Activated CD8-positive, alpha-beta memory T cell treated with anti-CD3 and anti-CD28 coated beads, Interleukin-2, amount 50 U/mL, for 4 hours (primary cell): ENCODE measurements at places on chromosomes 2 and 18.

DNA sequence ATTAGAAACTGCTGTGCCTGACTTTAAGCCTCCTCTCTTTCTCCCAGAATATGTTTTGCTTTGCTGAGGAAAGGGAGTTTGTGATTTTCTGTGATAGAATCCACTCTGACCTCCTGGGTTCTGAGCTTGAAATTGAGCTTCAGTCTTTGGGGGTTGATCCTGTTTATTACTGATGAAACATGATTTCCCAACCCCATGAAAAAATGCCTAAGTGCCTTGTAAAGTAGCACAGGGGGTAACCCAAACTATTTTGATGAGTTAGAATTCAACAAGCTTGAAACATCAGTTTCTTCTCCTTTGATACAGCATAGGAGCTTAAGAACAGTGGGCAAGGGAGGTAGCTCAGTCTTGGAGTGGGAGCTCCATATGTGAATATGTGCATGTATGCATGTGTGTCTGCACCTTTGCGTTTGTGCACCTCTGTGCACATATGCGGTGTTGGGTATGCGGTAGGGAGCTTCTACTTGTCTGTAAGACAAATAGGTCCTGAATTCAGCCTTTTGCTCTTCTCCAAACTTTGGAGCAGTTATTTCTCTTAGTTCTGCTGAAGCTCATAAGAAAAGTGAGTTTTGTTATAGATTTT lies 364.6 kb downstream of the OSR1 start:
- DNase-seq = no peak

DNA sequence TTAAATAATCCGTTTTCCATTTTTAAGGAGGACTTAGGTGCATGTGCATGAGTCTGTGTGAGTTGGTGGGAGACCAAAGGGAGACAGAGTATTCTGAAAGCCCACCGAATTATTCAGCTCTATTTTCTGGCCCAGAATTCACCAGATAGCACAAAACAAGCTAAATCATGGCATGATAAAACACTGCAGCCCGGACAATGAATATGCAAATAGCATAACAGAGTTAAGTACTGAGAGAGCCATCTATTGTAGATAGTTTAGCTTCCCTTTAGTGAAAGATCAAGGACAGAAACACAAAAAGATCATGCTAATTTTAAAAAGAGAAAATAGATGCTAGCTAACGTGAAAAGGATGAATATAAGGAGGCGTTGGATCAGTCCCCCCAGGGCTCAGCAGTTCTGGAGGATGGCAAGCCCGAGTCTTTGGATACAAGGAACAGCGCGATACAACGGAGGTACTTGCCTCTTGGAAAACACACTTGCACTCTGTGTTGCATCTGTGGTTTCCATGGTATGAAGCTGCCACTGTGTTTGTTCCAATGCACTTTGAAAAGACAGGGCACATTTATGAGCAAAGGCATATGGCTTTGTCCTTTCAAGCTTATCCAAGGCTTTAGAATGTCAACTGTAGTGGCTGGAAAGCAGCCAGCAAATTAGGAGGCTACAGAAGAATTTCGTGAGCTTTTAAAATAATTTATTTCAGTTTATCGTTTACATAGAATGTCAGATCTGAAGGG lies 119.9 kb downstream of the LYPD1 start:
- DNase-seq = no peak

DNA sequence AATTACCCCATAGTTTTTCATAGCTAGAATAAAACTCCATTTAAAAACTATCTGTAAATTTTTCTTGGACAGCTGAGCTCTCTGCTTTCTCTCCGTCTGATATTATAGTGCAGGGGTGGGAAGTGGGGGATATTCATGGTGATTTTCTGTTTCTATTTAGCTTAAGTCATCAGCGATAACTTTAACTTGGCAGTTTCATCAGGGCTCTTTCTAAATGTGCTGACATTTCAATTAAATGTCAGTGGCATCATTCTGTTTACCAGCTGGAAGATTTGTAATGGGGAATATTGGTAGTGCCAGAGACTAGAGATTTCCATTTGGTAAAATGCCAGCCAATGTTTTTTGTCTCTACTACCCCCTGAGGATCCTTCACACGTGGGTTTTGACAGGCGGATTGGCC lies 53.5 kb upstream of the CAPN13 start:
- DNase-seq = no peak

DNA sequence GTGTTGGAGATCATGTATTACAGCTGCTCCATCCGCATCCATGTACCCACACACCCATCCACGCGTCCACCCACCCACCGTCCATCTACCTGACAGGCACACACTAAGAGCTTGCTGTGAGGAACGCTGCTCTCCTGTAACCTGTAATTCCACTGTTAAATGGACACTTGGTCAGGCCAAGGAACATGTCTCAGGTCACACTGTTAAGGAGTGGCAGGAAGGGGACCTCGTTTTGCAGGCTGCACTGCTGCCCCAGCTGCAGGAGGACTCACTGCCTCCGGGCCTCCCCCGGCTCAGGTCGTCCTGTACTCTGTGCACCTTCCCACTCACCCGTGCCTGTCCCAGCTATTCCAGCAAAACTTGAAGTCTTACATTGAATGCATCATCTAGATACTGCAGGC lies 170.5 kb downstream of the EIPR1 start:
- no peak for DNase-seq

GRCh38 chr2:224261326-224261725 lies 140.6 kb downstream of the FAM124B start:
- DNase-seq = no peak

- no peak for DNase-seq
Measured at GRCh38 chr2:60867848-60868247, 13.5 kb upstream of the REL start.

GRCh38 chr2:118667964-118668363 lies 179.5 kb downstream of the EN1 start:
- DNase-seq = no peak

DNA sequence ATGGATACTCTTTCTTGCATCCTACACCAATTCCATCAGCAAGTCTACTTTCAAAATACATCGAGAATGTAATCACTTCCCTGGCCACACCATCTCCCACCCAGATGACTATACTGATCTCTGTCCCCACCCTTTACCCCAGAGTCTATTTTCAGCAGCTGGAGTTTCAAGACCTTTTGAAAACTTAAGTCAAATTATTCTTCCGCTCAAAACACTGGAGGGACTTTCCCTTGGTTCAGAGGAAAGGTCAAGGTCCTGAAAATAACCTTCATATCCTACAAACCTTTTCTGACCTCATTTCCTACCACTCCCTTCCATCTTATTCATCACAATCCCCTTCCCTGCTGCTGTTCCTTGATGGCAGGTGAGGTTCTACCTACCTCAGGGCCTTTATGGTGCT lies 58.8 kb upstream of the LYPD6 start:
- no peak for DNase-seq

DNA sequence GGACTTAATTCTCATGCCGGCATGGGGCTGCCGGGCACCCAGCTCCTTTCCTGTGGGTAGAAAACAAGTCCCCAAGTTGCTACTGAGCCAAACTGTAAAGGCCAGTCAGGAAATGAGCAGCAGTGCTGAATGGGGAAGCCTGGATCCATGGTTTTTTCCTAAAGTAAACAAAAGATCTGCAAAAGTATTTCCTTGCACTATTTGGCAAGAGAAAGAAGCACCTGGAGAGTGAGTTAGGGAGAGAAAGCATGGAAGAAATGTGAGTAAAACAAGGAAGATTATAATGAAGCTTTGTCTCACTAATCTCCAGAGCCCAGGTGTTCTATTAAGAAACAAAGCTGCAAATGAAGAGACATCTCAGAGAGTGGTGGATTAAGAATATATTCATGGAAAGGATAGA lies 117.6 kb downstream of the METTL8 start:
- no peak for DNase-seq
